IMR-90 (cell line): ENCODE measurements at places on chromosomes 6 and 20.

DNA sequence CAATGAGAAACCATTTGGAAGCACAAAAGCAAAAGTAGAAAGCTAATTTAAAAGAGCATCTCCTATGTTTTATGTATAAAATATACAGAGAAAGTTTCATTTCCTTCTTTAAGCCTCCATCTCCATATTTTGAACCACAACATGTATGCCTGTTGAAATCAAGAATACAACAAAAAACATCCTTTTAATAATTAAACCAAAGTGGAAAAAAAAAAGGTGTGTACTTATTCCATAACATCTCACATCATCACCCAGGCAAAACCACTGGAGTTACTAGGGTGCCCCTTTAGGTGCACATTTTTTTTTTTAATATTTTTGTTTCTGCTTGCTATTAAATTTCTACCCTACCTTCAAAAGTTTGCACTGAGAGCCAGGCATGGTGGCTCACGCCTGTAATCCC is 43.0 kb downstream of the EDN1 start:
- H3K4me1 ChIP-seq = no peaks in the 10 kb centered on the region; the same call in none of the 2 replicates
- no peak for DNase-seq
- H3K4me3 ChIP-seq = no peak overlapping the region
- H3K27ac ChIP-seq = no peak overlapping the region
- no peaks in the 10 kb centered on the region for H3K36me3 ChIP-seq

DNA sequence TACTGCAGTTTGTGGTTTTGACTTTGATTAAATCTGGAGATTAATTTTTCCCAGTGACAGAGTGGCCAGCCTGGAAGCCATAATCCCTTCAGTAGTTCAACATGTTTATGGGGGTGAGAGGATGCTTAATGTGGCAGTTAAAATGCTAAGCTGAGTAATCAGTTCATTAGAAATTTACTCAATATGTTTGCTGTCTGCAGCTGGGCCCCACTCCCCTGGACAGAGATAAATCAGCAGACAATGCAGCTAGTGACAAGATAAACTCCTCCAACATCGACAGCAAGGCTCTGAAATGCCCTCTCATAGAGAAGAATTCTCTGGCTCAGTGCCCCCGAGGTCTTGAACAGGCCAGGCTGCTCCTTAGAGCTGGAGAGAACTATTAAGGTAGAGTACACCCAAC is 101.9 kb downstream of the LRFN2 start:
- H3K4me3 ChIP-seq = no peak overlapping the region
- DNase-seq = no peak
- H3K36me3 ChIP-seq = no peaks in the 10 kb centered on the region
- H3K4me1 ChIP-seq = no peaks in the 10 kb centered on the region

- H3K27ac ChIP-seq = 0 out of 2 replicates have a peak overlapping the region, but pooled peaks have one; percentile 0
- H3K4me3 ChIP-seq = no peak overlapping the region
- peaks cover 21% of the 10 kb centered on the region for H3K4me1 ChIP-seq
- H3K27me3 ChIP-seq = no peaks in the 10 kb centered on the region
- no peaks in the 10 kb centered on the region for H3K36me3 ChIP-seq
These were observed 65.6 kb downstream of the THBS2 start for GRCh38 chr6:169188051-169188470.

GRCh38 chr6:62516291-62517141 is 230.5 kb upstream of the KHDRBS2 start:
- H3K4me3 ChIP-seq = no peak overlapping the region
- no peaks in the 10 kb centered on the region for H3K36me3 ChIP-seq
- H3K4me1 ChIP-seq = no peaks in the 10 kb centered on the region
- H3K27ac ChIP-seq = no peak overlapping the region

DNA sequence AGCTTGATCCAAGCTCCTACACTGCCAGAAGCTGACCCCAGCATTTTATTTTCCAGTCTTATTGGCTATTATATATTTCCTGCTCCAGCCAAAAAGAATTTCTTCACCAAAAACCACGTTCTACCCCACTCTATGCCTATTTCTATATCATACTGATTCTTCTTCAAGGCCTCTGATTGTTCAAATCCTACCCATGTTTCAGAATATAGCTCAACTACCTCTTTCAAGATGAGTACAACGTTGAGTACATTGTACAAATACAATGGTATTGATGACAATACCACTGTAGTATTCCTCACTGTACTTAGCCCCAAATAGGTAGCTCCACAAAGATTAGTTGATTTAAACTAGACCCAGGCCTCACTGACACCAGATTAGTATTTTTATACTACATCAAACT is 31.0 kb downstream of the ASCC3 start:
- no peak for DNase-seq
- peaks cover 10% of the 10 kb centered on the region for H3K36me3 ChIP-seq
- H3K4me1 ChIP-seq = peaks cover 3% of the 10 kb centered on the region
- no peaks in the 10 kb centered on the region for H3K27me3 ChIP-seq
- no peak overlapping the region for H3K27ac ChIP-seq
- H3K4me3 ChIP-seq = no peak overlapping the region
